ENCODE measurements at places on chromosomes 7 and 10.

GRCh38 chr7:44310221-44310848 lies 15.1 kb downstream of the CAMK2B start:
- no peak for DNase-seq

DNA sequence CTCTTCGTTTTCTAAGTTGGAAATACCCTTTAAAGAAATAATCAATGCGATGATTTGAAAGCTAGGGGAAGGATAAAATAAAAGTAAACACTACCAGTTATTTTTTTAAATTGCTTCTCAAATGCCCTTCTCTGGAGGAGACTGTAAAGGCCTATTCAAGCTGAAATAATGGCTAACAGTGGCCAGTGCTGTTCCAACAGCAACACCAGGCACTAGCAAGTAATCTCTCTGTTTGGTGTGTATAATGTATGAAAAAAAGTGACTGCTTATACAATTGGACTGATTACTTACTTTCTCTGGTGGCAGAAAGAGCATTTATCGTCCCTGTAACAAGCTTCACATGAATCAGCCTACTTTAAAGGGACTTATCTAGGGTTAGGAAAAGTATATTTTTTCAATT lies 102.7 kb downstream of the CSTF2T start:
- no peak for DNase-seq

DNA sequence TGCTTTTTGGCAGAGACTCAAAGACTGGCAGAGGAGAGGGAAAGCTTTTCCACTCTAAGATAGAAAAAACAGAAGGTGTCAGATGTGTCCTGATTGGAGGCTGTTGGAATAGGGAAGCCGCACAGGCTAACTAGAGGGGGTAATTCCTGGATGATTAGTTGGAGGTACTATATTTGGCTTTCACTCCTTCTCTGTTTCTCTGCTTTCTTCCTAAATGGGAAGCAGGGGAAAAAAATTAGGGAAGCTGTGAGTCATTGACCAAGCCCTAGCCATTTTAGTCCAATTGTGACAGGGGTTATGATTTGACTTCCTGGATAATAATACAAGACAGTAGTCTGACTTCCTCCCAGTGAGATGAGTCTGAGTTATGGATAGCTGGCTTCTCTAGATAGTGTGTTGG lies 475.2 kb upstream of the CELF2 start:
- no peak for DNase-seq

DNA sequence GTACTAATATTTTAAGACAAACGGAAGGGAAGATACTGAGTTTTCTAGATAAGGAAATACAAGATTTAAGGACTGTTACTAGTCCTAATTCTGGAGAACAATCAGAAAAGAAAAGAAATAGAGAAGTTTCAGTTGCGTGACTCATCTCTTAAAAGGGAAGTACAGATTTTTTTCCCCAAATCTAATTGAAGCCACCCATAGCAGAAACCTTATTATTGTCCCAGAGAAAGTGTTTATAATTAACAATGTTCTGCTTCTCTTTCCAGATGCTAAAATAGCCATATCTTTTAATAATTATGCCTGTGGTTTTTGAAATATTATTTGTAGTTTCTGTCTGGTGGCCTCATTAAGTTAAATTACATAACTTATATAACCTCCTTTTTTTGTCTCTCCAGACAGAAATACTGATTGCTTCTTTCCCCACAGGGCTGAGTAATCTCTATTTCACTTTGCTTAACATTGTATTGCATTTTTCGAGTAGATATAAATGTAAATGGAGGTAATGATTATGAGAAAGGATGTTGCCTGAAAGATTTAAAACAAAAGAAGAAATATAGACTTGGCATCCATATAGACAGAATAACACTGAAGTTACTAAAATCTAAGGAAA lies 240.7 kb upstream of the MBL2 start:
- no peak for DNase-seq

- DNase-seq, result no peak
Observed at GRCh38 chr10:234708-235406, 99.6 kb downstream of the ZMYND11 start.

DNA sequence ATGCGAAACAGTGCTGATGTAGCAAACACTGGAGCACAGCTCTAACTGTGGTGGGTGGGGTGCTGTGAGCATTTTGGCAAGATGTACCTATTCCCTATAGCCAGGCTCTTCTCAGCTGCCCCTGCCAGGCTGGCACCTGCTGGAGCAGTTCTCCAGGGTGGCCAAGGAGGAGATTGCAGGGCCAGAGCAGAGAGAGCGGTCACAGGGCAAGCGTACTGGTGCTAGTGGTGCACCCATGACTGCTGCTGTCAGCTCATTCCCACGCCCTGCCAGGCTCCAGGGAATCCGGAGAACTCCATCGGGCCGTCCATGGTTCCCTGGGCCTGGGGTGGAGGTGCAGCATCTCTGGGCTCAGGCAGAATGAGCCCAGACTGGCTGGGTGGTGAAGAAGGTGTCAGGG lies 2.1 kb downstream of the COL13A1 start:
- no peak for DNase-seq

- no peak for DNase-seq
Observed at GRCh38 chr10:86254081-86254480, 112.5 kb downstream of the GRID1 start.

- no peak for DNase-seq
Observed at GRCh38 chr10:978826-979421, 9.3 kb upstream of the GTPBP4 start.

DNA sequence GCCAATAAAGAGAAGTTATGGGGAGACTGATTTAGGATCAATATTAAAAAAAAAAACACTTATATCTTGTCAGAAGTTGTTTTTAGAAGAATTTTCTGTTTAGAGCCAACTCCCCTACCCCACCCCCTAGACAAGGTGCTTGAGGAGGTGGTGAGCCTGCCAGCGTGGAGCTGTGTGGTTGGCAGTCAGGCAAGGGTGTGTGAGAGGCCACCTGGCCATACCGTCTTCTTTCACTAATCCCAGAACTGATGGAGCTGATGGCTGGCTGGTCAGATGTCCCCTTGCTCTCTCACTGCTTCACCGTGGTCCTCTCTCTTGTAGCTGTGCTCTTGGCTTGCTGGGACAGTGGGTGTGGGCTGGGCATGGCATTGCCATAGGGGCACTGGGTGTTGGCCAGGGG lies 34.3 kb downstream of the NACAD start:
- no peak for DNase-seq

- DNase-seq, result no peak
Observed at GRCh38 chr7:23276947-23277346, 22.2 kb upstream of the MALSU1 start.

- DNase-seq, result no peak
Observed at GRCh38 chr10:43904844-43905243, 256.2 kb upstream of the ZNF32 start.

- no peak for DNase-seq
Observed at GRCh38 chr10:49622426-49623425, 8.9 kb downstream of the CHAT start.

- no peak for DNase-seq
Observed at GRCh38 chr7:121153995-121154394, 165.5 kb downstream of the CPED1 start.

- peak; percentile 8 for DNase-seq
Observed at GRCh38 chr7:4882169-4883032, 1.1 kb downstream of the RADIL start.

GRCh38 chr10:34480345-34480744 lies 334.8 kb downstream of the PARD3 start:
- no peak for DNase-seq

DNA sequence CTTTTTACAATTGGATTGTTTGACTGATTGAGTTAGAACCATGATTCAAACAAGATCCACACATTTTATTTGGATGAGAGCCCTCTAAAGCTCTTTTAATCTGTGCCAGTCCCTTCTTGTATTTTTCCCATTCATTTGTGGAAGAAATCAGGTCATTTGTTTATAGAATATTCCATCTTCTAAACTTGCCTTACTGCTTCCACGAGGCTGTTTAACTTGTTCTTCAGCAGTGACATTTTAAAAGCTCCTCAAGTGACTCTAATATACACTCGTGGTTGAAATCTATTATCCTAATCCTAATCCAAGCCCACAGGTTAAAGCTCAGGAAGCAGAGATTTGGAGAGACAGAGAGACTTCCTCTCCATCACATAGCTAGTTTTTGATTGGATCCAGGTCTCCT lies 155.4 kb upstream of the SVIL start:
- no peak for DNase-seq

GRCh38 chr7:146656988-146657387 lies 540.4 kb downstream of the CNTNAP2 start:
- no peak for DNase-seq

- no peak for DNase-seq
Observed at GRCh38 chr7:7210475-7211237, 28.3 kb downstream of the C1GALT1 start.

- DNase-seq, result no peak
Observed at GRCh38 chr7:7351832-7352231, 169.5 kb downstream of the C1GALT1 start.

DNA sequence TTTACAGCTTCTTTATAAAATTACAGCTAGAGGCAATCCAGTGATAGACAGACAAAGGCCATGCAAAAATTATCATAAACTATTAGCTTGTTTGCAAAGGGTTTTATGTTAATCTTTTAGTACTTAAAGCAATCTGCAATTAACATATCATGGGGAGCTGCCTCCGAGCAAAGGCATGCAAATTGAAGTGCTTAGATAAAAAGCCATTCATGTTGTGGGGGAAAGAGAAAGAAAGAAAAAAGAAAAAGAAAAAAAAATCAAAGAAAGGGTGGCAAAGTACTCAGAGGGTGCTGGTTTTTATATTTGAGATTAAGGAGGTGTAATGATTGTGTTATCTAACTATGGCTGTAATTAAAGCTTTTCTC lies 799.5 kb downstream of the LRMDA start:
- DNase-seq, result no peak

DNA sequence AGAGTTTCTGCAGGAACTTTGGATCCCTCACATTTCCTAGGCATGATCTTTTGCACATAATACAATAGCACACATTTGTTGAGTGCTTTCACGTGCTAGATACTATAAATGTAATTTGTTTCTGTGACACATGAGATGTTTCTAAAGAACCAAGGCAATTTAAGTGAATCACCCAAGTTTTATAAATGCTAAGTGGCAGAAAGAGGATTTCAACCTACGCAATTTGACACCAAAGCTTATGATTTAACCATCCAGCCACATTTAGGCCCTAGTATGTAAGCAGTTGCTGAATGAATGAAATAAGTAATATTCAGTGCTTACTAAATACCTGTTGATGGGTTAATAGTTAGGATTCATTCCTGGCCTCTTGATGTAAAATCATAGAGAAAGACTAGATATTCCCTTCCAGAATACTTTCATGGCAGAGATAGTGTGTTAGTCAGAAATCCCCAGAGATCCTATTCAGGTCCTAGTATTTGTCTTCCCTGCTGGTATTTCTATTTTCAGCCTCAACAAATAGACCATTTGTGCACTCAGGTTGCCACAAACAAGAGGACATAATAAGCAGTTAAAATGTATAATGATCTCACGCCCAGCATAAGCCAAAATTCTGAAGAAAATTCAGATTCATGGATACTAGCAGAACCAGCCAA lies 572.6 kb downstream of the IPMK start:
- DNase-seq, result no peak

DNA sequence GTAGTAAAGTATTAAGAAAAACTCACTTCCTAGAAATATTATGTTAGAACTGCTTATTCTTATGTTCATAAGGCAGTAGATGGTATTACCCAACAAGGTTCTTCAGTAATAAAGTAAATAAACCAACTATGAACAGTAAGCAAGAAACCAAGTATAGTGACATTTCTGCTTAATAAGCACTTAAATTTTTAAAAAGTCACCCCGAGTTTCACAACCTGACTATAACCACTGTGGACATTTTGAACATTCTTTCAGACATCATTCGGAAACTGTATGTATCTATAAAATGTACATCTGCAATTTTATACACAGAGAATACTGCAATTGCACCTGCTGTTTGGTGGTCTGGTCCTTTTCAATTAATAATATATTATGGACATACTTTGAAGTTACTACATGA lies 1073.6 kb downstream of the XPNPEP1 start:
- DNase-seq, result no peak

GRCh38 chr7:35331730-35332678 lies 78.1 kb upstream of the TBX20 start:
- no peak for DNase-seq

DNA sequence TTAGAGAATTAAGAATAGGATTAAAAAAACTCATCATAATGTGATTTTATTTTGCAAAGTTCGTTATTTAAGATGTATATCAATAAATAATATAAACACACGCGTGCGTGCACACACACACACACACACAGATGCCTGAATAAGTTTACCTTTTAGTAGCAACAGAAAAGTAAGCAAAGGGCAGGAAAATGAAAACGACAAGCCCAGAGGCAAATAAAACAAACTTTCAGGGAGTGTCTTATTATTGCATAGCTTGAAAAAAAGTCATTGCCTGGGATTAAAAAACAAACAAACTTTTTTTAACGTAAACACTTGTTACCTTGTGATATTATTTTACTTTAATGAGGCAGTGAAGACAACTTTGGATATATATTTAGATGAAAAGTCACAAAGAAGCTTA lies 226.4 kb downstream of the BAMBI start:
- DNase-seq, result no peak

DNA sequence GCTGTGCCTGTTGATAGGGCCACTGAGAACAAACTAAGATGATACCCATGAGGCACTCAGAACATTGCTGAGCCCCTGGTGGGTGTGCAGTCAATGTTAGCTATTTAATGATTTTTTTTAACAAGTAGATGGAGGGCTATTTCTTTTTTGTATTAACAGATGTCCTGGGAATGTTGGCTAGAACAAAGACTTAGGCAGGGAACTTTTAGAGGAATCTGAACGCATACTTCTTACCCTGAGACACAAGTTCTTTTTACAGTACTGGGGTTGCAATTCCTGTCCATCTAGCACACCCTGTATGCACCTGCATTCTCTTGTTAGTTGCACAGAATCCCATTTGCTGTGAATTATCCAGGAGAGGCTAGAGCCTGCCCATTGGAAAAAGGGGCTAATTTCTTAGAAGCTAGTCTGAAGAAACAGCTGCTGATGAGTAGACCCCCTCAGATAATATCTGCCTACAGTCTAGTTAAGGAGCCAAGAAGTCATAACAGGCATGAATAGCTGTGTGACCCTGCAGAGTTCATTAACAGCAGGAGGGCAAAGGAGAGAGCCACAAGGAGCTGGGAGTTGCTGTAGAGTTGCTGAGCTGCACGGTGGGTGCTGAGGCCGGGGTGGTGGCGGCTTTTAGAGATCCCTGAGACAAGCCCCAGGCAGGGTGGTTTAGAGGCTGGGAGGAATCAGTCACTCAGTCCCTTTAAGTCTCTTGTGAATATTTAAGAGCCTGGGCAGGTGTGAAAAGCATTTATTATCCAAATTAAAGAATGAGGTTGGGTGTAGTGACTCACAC lies 103.7 kb upstream of the FZD8 start:
- no peak for DNase-seq

- no peak for DNase-seq
Observed at GRCh38 chr10:114167985-114168384, 6.0 kb downstream of the CCDC186 start.

- no peak for DNase-seq
Observed at GRCh38 chr7:66246554-66247171, 41.5 kb downstream of the TPST1 start.

- no peak for DNase-seq
Observed at GRCh38 chr7:158614700-158615099, 27.1 kb upstream of the PTPRN2 start.
